Gastroesophageal sphincter (tissue), 4 donors: ENCODE measurements at places on chromosomes 13 and 19. TPM values are rescaled to one million over a fixed set of nuclear protein-coding genes. Genes with fewer than 3 reads are reported as not detected.
A peak's percentile ranks its signal among the peaks of the same experiment; 100 is the strongest.

GRCh38 chr19:48139053-48139452, 28.4 kb upstream of the PLA2G4C start:
- no peak for ATAC-seq

The LRG1 gene
- total RNA-seq: not detected

DNA sequence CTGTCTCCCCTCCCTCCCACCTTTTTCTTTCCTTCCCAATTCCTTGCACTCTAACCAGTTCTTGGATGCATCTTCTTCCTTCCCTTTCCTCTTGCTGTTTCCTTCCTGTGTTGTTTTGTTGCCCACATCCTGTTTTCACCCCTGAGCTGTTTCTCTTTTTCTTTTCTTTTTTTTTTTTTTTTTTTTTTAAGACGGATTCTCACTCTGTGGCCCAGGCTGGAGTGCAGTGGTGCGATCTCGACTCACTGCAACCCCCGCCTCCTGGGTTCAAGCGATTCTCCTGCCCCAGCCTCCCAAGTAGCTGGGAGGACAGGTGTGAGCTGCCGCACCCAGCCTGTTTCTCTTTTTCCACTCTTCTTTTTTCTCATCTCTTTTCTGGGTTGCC, 6.9 kb downstream of the MYADM start:
- ATAC-seq: no peak

The SIGLEC11 gene
- 1.1 TPM for total RNA-seq

The TGFBR3L gene
- 6.2 TPM for total RNA-seq

DNA sequence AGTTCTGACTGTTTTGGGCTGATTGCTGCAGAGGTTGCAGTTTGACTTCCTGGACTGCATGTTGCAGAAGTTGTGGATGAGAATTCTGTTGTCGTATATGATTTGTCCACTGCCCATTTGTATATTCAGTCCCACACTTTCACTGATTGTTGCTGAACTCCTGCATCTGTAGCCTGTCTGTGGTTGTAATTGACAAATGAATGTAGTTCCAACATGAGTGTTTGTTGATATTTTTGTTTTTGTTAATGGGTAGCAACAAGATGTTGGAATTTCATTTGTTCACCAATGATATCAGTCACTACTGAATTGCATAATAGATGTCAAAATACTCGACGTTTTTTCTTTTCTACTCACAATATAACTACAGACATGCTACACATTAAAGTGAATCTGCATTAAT, 533.9 kb downstream of the DCT start:
- no peak for ATAC-seq

DNA sequence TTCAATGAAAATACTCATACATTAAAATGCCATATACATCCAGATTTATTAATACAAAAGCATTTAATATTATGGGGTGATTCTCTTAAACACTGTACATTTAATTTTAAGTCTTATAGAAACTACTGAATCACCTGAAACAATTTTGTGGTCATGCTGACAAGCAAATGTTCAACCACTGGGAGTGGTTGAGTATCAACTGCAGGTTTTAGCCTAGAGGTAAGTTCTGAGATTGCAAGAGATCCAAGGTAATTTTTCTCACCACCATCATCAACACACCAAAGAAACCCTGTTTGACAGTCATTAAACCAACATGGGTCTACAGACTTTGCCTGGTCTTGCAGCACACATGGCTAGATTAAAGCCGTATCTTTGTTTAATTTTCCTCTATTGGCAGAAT, 196.3 kb downstream of the LHFPL6 start:
- no peak for ATAC-seq

DNA sequence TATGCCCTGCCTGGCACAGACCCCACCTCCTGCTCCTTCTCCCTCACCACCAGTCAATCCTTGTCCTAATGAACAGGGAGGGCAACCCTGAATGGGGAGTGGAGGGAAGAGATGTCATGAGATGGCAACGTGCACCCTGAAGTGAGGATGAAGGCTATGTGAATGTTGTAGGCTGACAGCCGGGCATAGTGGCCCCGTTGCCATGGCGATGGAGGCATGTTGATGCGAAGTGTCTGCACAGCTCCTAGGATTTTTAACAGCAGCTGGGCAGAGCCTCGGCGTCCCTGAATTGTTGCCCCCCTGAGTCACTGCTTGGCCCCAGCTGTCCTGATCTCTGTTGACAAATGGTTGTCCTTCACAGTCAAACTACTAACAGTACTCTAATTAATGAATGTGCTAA, 4.8 kb upstream of the ALOX5AP start:
- ATAC-seq: no peak

- no peak for ATAC-seq
Observed at GRCh38 chr13:97352815-97353214, 81.2 kb upstream of the RAP2A start.

The KIRREL2 gene
- total RNA-seq: not detected

GRCh38 chr13:111204438-111205177, 89.5 kb downstream of the ARHGEF7 start:
- peak; percentile 69 for ATAC-seq

- ATAC-seq: no peak
Observed at GRCh38 chr13:111854403-111854802, 212.5 kb upstream of the SOX1 start.

The BBC3 gene
- 3.6 TPM for total RNA-seq

DNA sequence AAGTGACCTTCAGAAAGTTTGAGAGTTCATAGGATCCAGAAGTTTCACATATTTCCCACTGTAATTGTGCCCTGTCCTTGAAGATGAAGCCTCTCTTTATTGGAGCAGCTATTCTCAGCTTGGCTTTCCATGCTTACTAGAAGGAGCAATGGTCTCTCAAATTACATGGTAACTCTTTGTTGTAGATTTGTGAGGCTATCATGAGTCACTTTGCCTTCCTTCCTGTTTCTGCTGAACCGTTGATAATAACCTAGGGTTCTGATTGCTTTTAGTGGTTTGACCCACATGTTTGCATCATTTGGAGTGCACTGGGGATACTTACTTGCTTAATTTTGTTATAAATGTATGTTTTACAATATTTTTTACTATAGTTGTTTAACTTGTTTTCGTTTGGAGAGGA, 772.9 kb upstream of the SLITRK6 start:
- no peak for ATAC-seq
